ENCODE measurements at places on chromosomes 5 and 9. TPM values are rescaled to one million over a fixed set of nuclear protein-coding genes. Genes with fewer than 3 reads are reported as not detected.

Gene CDH10
- 18.7 TPM for total RNA-seq

- no peak for ATAC-seq
Observed at GRCh38 chr5:96595300-96596090, 66.7 kb upstream of the CAST start.

- ATAC-seq = no peak
Observed at GRCh38 chr9:109238655-109239054, 71.6 kb upstream of the FRRS1L start.

- ATAC-seq = no peak
Observed at GRCh38 chr5:16673241-16674201, 56.7 kb upstream of the RETREG1 start.

- no peak for ATAC-seq
Observed at GRCh38 chr9:125986966-125987365, 239.8 kb downstream of the PBX3 start.

- no peak for ATAC-seq
Observed at GRCh38 chr9:14945351-14945750, 35.1 kb upstream of the FREM1 start.
